ENCODE measurements at places on chromosomes 1 and 21.

GRCh38 chr1:233523047-233523446 is 90.9 kb upstream of the KCNK1 start:
- DNase-seq, result no peak

DNA sequence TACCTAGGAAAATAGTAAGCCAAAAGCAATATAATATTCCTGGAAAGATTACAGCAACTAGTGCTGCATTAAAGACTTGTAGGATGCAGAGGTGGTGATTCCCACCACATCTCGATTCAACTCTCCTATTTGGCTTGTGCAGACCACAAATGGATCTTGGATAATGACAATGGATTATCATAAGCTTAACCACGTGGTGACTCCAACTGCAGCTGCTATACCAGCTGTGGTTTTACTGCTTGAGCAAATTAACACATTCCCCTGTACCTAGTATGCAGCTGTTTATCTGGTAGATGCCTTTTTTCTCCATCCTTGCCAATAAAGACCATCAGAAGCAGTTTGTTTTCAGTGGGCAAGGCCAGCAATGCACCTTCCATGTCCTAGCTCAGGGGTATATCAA is 542.7 kb upstream of the ADGRL4 start:
- no peak for DNase-seq

DNA sequence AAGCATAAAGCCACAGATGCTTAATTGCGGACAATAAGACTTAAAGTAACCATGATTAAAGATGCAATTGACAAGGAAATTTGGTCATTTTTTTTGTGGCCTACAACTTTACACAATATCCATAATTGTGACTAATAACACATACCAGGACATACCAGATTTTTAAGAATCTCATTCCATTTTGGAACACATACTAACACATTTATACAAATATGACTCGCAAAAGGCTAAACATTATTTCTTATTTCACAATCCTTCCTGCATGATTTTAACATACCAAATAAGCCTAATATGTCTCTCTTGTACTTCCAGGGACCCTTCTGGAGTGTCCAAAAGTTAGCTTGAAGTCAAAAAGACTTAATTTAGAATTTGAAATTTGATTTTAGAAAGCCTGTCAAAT is 48.8 kb downstream of the DR1 start:
- DNase-seq, result no peak

- DNase-seq, result no peak
Observed at GRCh38 chr21:45093035-45093532, 18.7 kb downstream of the ADARB1 start.

GRCh38 chr1:153614189-153614900 is 1.4 kb upstream of the S100A16 start:
- no peak for DNase-seq

DNA sequence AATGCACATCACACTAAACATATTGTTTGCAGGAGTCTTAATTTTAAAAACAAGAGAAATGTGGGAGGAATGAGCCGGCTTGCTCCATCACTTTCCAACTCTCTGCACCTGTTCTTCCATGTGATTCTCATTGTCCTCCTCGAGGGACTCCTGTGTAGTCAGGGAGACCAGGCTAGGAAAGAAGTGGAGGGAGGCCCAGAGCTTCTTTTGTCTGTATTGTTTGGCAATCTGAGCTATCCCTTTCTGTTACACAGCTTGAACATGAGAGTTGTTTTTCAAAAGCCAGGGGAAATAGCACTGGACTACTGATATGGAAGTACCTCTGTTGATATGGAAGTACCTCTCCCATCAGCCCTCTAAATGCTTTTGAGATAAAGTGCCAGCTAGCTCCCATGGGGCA is 18.8 kb upstream of the LRRC8D start:
- DNase-seq, result no peak

- no peak for DNase-seq
Observed at GRCh38 chr1:39283858-39284257, 79.4 kb downstream of the MACF1 start.
